Activated CD8-positive, alpha-beta memory T cell treated with anti-CD3 and anti-CD28 coated beads for 4 hours (primary cell): ENCODE measurements at places on chromosomes 2 and 18.

GRCh38 chr2:205835251-205835791 lies 153.0 kb downstream of the NRP2 start:
- DNase-seq, result no peak

GRCh38 chr2:225411452-225411851 lies 11.9 kb downstream of the NYAP2 start:
- no peak for DNase-seq

DNA sequence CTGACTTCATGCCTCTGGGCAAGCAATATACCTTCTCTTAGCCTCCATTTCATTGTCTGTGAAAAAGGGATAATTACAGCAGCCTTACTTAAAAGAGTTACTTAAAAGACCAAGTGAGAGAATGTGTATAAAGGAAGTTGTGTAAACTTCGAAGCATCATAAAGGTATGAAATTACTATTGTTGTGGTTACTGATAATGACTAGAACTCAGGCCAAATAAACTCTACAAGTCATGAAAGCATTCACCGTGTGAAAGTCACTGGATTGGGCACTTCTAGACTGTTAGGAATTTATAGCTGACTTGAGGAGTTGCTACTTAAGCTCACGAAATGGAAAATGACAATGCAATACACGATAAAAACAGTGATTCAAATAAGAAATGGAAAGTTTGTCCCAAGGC lies 67.4 kb upstream of the HAAO start:
- no peak for DNase-seq

DNA sequence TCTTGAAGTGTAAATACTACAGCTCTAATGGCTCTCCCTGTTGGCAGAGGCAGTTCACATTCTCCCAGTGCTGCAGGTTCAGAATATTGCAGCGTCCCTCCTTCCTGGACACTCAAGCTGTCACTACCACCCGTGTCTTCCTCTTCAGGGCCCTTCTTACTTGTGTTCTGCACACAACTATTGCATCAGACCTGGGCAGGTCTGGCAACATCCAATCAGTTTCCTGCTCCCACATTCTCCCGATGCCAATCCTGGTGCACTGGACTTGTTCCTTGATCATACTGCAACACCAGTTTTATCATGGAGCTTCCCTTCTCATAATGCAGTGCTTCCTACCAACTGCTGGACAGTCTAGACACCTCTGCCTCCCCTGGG lies 161.5 kb downstream of the CAPN13 start:
- no peak for DNase-seq

- DNase-seq, result no peak
These were observed 20.2 kb upstream of the SSB start for GRCh38 chr2:169778446-169778845.

DNA sequence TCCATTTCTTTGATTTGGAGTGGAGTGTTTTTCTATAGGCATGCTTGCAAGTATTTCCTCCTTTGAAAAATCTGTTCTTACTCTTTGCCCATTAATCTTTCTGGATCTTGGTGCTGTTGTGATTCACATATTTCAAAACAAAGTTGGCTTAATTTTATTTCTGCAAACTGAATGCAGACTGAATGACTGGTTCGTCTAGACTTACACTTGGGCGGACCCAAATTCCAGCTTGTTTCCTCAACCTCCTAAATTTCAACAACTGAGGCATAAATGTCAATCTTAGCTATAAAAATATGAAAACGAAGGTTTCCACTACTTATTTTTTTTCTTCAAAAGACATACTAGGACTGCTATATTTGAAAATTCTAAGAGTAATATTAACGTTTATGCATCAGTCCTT lies 59.0 kb downstream of the ANKRD44 start:
- DNase-seq, result no peak

DNA sequence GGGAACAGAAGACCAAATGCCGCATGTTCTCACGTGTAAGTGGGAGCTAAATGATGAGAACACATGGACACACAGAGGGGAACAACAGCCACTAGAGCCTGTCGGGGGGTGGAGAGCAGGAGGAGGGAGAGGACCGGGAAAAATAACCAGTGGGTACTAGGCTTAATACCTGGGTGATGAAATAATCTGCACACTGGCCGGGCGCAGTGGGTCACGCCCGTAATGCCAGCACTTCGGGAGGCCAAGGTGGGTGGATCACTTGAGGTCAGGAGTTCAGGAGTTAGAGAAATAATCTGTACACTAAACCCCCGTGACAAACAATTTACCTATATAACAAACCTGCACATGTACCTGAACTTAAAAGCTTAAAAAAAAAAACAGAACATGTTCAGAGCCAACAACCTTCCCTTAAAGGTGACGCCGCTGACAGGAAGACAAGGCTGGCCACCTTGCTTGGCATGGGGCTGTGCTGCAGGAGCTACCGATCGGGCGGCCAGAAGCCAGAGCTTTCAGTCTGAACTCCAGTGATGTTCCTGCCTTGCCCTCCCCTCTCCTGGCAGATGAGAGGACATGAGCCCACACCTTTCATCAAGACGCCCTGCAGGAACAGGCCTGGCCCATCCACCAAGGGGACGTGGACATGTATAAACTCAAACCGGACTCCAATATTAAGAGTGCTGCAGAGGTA lies 11.2 kb downstream of the SLC66A2 start:
- DNase-seq, result no peak

GRCh38 chr2:109373791-109374547 lies 239.8 kb downstream of the SEPTIN10 start:
- no peak for DNase-seq

GRCh38 chr18:7172611-7173010 lies 55.0 kb upstream of the LAMA1 start:
- no peak for DNase-seq

DNA sequence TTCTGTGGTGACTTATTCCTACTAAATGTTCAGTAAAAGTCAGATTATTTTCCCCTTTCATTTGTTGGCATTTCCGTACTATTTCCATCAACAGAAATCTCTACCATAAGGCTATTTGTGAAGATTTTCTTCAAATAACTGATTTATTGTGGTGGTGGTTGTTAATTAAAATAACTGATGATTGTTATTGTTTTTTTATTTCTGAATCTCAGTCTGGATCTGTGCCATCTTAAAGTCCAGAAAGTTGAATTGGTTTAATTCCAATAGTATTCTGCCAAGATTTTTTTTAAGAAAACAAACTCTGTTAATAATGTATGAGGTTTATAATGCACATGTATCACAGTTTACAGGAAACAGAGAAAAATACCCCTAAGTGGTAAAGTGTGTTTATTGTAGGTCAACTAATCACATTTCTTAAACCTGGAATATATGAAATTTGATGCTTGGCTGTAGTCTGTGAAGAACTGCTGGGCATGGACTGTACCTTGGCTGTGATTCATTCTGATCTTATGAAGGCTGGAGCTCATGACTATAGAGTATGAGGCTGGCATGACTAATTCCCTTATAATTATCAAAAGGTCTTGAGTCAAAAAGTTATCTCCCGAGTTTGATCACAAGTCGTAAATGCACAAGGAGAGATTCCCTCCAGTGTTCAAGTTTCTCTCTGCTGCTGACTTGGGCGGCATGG lies 134.2 kb upstream of the RND3 start:
- no peak for DNase-seq

GRCh38 chr2:224412141-224413015 lies 10.5 kb upstream of the FAM124B start:
- no peak for DNase-seq

DNA sequence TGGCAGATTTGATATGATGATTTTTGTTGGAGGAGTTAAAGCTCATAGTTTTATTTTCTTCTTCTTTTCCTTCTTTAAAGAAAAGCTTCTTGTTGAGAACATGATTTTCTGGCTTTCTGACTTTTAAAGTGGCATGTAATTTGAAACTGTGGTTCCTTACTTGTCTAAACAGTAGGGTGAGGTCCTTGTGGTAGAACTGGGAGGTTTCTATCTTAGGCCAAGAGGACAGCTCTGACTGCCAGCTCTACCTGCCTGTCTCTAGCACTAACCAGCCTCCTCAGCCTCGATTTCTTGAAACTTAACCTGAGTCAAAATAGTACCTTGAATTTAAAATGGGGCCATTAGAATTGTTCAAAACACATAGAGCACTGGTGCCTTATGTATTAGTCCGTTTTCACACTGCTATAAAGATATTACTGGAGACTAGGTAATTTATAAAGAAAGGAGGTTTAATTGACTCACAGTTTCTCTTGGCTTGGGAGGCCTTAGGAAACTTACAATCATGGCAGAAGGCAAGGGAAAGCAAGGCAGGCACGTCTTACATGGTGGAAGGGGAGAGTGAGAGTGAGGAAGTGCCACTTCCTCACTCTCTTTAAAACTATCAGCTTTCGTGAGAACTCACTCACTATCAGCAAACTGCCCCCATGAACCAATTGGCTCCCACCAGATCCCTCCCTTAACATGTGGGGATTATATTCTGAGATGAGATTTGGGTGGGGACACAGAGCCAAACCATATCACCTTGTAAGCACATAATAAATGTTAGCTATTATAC lies 119.0 kb downstream of the CERS6 start:
- no peak for DNase-seq

DNA sequence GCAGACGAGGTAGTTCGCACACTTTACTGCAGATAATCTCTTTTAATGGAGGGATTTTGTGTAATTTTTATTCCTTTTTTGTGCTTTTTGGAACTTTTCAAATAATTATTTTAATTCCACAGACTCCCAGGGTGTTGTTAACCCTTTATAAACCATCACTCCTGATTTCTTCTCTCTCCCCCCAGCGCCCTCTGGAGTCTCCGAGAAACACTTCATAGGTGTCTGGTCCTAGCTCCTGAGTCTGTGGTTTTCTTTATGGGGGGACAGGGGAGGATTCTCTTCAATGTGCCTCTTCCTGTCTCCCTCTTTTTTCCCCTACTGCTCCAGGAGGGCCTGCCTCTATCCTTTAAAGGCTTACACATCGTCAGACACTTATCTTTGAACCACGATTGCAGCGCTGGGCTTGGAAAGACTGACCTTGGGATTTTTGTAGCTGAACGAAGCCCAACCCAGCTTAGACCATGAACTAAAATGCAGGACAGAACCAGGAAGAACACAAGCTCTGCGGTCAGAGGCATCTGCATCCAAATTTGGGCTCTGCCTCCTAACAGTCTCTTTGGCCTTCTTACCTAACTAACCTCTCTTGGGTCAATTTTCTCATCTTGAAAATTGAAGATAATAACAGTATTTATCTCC lies 7.1 kb upstream of the PKDCC start:
- DNase-seq, result no peak

GRCh38 chr18:46754661-46755292 lies 2.1 kb downstream of the ST8SIA5 start:
- DNase-seq, result no peak

GRCh38 chr2:168155046-168155445 lies 92.3 kb downstream of the STK39 start:
- DNase-seq, result no peak

DNA sequence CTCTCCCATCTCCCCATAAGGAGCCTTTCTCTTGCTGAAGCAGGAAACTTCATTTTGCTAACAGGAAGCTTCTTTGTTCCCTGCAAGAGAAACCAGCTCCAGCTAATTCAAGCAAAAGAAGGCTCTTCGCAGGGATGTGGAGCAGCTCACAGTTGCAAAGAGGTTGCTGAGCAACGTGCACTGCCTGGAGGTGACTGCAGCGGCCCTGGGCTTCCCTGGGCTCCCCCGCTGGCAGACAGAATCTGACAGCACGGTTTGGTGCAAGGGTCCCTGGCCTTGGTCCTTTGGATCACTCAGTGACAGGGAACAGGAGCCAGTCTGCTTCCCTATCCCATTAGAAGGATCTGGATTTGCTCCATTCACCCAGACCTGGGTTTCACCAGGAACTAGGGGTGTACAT lies 25.8 kb downstream of the GPR55 start:
- DNase-seq, result no peak

DNA sequence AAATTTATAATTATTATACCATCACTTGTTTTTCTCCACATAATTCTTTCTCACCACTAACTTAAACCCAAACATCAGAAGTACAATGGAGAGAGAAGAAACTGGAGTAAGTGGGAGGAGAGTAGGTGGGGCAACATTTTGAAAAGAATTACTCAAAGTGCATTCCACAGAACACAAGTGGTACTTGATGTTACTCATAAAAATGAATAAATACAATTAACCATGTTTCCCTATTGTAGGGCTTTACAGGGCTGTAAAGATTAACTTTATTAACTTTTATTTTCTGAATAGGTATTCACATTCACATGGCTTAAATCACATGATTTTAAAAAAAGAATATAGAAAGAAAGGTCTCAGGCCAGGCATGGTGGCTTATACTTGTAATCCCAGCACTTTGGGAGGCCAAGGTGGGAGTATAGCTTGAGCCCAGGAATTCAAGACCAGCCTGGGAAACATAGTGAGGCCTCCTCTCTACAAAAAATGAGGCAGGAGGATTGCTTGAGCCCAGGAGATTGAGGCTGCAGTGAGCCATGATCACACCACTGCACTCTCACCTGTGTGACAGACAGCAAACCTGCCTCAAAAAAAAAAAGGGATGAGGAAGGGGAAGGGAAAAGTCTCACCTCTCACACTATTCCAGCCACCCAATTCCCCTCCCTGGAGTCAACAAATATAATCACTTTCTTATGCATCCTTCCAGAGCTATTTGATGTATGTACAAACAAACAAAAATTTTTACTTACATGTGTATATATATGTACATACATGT lies 47.1 kb downstream of the KCNG3 start:
- DNase-seq, result no peak

DNA sequence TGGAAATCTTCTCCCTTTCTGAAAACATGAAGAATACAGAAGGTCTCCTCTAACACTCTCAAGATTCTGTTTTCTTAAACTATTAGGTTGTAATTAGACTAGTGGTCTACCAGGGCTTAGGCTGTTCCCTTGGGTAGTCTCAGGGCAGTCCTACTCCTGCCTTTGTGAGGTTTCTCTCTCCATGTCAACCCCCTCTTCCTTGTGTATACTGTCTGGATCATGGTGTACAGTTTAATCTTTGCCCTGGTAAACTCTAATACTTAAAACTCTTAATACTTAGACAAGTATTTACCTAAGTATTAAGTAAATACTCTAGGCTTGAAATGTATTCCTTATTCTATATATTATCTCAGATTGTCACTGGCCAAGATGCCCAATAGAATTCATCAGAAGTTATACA lies 480.3 kb upstream of the TNP1 start:
- no peak for DNase-seq

DNA sequence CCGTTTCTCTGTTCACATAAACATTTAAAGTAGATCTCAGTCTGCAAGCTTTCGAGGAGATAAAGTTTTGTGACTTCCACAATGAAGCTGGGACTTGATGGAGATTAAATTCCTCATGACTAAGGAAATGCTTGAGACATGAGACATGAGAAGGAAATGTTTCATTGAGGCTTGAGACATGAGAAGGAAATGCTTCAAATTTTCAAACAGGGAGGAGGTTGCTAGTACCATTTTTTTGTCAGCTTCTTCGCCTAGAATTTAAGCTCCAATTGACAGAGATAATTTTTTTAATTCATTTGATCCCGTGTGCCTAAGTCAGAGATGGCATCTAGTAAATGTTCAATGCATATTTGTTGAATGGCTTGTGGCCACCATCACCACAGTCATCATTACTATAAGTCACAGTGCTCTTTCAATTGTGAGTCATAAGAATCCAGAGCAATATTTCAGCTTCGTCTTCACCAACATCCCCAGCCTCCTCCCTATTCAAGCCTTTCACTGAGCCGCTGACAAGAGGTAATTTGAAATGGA lies 543 bp upstream of the MARCHF4 start:
- DNase-seq, result no peak
